ENCODE measurements at places on chromosomes 3 and 15.

- no peak for DNase-seq
- no peaks in the 10 kb centered on the region for H3K36me3 ChIP-seq
- H3K27me3 ChIP-seq = peaks cover 6% of the 10 kb centered on the region
- H3K4me1 ChIP-seq = no peaks in the 10 kb centered on the region
- no peak overlapping the region for H3K4me3 ChIP-seq
Observed at GRCh38 chr3:87305517-87305916, 29.1 kb upstream of the POU1F1 start.

- peaks cover 21% of the 10 kb centered on the region for H3K4me1 ChIP-seq
- no peak overlapping the region for H3K4me3 ChIP-seq
- H3K27me3 ChIP-seq = no peaks in the 10 kb centered on the region
- no peak overlapping the region for H3K27ac ChIP-seq
- no peak for DNase-seq
- no peaks in the 10 kb centered on the region for H3K36me3 ChIP-seq
Observed at GRCh38 chr3:59555593-59556315, 505.9 kb upstream of the CFAP20DC start.

- no peak for DNase-seq
- H3K36me3 ChIP-seq = peaks cover 19% of the 10 kb centered on the region
- H3K4me1 ChIP-seq = peaks cover 27% of the 10 kb centered on the region
- no peak overlapping the region for H3K27ac ChIP-seq
- no peak overlapping the region for H3K4me3 ChIP-seq
Observed at GRCh38 chr3:106194726-106195125, 325.9 kb upstream of the CBLB start.

DNA sequence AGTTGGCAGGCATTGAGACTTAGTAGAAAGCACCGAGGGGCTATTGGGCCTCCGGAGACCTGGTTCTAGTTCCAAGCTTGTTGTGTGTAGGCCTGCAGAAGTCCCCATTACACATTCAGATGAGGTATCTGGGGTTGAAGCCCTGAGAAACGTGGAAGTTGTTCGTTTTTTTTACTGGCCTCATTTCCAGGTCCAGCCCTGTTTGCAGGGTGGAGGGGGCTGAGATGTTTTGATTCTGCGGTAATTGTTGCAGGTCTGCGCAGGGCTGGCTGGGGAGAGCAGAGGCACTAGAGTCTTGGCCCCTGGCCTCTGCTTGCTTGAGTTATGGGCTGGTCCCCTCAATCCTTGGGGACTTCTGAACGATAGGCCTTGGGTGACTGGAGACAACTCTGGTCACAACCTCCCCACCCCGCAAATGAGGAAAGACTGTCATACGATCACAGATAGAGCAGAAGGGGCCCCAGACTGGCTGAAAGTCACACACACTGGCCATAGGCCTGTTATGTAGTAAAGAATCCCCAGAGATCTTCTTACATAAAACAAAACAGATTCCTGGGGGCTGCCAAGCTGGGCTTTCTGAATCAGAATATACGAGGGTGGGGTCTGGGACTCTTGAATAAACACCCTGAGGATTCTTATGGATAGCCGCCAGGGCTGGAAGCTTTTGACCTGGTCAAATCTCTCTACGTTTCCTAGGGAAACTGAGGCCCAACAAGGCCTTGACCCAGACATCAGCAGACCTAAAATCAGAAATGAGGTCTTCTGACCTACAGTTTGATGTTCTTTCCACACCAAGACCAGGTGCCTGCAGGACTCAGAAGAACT is 15.6 kb downstream of the KBTBD13 start:
- DNase-seq = no peak
- H3K4me1 ChIP-seq = no peaks in the 10 kb centered on the region
- H3K27ac ChIP-seq = no peak overlapping the region
- H3K4me3 ChIP-seq = no peak overlapping the region
- H3K27me3 ChIP-seq = no peaks in the 10 kb centered on the region
- no peaks in the 10 kb centered on the region for H3K36me3 ChIP-seq

DNA sequence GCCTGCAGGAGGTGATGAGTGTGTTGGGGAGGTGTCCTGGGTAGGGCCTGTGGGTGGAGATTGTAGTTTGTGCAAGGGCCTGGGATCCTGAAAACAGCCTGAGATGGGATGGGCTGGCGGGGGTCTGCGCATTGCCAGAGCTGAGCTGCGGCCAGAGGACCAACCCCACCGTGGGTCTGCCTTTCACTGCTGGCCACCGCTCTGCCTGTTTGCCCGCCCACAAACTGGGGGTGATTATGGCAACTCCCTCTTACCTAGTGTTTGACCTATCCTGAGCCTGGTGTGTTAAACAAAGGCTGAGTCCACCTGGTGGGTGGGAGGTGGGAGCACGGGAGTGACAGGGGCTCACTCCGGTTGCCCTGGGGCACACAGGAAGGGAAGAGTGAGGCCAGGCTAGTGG is 9.8 kb downstream of the ABTB1 start:
- no peak overlapping the region for H3K4me3 ChIP-seq
- H3K27ac ChIP-seq = no peak overlapping the region
- DNase-seq = no peak
- peaks cover 11% of the 10 kb centered on the region for H3K4me1 ChIP-seq
- H3K36me3 ChIP-seq = no peaks in the 10 kb centered on the region
- no peaks in the 10 kb centered on the region for H3K27me3 ChIP-seq

- DNase-seq = no peak
- H3K27me3 ChIP-seq = no peaks in the 10 kb centered on the region
- H3K4me1 ChIP-seq = no peaks in the 10 kb centered on the region
- H3K36me3 ChIP-seq = peaks cover 12% of the 10 kb centered on the region
Observed at GRCh38 chr15:36798366-36798765, 218.9 kb downstream of the CDIN1 start.

DNA sequence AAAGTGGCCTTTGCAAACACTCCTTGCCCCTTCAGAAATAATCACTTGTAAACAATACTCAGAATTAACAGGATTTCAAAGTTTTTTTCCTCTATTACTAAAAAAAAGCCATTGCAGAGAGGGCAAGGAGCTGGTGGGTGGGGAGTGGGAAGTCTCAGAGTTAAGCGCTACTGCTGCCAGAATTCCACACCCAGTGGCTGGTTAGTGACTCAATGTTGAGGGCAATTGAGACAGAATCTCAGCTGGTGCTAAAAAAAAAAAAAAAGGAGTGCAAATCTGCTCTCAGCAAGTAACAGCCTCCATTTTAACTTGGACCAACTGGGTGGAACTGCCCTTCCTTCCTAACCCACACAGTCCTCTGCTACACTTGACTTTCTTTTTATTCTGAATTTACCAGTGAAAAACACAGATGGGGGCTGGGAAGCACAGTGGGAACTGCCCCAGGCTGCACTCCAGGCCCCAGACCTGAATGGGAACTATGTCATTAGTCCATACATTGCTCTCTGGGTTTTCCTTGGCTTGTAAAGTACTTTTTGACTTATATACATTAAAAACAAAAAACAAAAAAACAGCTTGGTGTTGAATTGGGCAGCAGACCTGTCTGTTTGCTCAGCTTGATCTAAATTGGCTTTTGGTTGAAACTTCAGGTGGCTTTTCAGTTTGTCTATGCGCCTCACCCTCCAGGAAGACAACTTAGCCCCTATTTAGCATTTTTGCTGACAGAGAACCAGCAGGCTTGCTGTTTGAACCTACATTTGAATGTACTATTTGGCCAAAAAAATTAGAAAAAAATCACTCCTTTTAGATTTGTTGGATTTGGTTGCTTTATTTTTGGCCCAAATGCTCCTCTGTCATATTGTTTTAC is 357.8 kb upstream of the TBL1XR1 start:
- no peak overlapping the region for H3K27ac ChIP-seq
- peaks cover 43% of the 10 kb centered on the region for H3K4me1 ChIP-seq
- no peak overlapping the region for H3K4me3 ChIP-seq
- no peaks in the 10 kb centered on the region for H3K36me3 ChIP-seq

DNA sequence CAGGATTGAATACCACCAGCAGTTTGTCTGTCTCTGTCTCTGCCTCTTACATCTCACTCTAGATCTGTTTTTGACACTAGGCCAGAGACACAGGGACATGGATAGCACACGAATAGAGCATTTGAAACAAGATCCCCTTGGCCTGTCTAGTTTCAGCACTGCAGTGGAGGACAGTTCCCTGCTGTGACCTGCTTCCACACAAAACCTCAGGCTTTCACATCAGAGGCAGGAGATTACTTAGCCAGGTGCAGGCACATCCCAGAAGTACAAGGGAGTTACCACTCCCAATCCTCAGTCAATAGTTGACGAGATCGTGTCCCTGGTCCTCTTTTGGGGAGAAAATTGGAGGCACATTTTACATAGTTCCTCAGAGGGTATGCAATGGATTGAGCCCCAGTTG is 34.0 kb upstream of the CCK start:
- DNase-seq = peak; percentile 47
- H3K27me3 ChIP-seq = peaks cover 14% of the 10 kb centered on the region
- H3K36me3 ChIP-seq = no peaks in the 10 kb centered on the region
- H3K4me1 ChIP-seq = peaks cover 10% of the 10 kb centered on the region
- H3K27ac ChIP-seq = no peak overlapping the region

- peaks cover 10% of the 10 kb centered on the region for H3K36me3 ChIP-seq
- no peaks in the 10 kb centered on the region for H3K27me3 ChIP-seq
- H3K4me1 ChIP-seq = peaks cover 75% of the 10 kb centered on the region
- peak overlapping the region; percentile 28 for H3K4me3 ChIP-seq
- DNase-seq = peak; percentile 62
Observed at GRCh38 chr3:56862352-56863062, 60.8 kb upstream of the ARHGEF3 start.

DNA sequence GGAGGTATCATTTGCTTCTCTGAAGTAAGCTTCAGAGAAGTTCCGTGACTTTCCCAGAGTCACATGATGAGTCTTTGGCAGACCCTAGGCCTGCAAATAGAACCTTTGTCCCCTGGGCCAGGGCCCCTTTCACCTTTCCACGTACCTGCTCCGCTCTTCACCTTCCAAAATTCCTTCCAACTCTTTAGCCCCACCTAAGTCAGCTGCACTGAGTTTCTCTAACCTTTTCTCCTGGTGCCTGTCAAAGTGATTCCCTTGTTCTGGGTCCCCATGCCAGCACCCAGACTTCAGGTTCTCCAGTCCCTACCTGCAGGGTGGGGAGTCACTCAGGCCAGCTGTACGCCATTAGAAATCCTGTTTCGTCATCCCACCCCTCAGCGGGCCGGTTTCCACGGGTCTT is 12.8 kb downstream of the LYZL4 start:
- no peak for DNase-seq
- H3K27me3 ChIP-seq = peaks cover 3% of the 10 kb centered on the region
- no peak overlapping the region for H3K27ac ChIP-seq
- no peak overlapping the region for H3K4me3 ChIP-seq
- peaks cover 7% of the 10 kb centered on the region for H3K4me1 ChIP-seq

DNA sequence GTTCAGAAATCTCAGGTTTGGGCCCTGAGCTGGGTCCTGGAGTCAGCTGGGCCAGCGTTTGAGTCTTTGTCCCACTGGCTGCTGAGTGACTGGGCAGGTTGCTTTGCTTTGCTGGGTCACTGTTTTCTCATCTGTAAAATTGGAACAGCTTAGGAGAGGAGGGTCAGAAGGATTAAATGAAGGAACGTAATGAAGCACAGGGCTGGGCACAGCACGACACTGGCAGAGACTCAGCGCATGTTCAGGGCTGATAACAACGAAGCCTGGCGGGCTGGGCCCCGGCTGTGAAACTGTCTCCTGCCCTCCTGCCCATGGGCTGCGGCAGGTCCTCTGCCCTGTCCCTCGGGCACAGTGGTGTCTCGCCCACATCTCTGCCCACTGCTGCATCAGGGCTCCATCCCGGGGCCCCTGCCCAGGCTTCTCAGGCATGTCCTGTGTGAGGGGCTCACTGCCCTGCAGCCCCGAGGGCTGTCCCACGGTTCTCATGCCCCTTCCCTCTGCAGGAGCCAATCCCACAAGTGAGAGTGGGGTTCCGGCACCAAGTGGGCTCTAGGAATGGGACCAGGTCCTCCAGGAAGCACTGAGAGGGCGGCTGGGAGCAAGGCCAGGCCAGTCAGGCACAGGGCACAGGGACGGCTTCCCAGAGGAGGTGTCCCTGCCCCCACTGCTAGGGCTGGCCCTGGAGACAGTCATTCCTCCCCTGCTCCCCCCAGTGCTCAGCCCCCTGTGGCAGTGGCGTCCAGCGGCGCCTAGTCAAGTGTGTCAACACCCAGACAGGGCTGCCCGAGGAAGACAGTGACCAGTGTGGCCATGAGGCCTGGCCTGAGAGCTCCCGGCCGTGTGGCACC is 88.0 kb downstream of the TBC1D2B start:
- peaks cover 23% of the 10 kb centered on the region for H3K4me1 ChIP-seq
- DNase-seq = no peak
- peak overlapping the region; percentile 18 for H3K27ac ChIP-seq
- H3K4me3 ChIP-seq = no peak overlapping the region
- H3K36me3 ChIP-seq = no peaks in the 10 kb centered on the region
- H3K27me3 ChIP-seq = no peaks in the 10 kb centered on the region

GRCh38 chr3:194174980-194175379 is 39.0 kb downstream of the HES1 start:
- no peak overlapping the region for H3K27ac ChIP-seq
- H3K4me3 ChIP-seq = no peak overlapping the region
- H3K4me1 ChIP-seq = no peaks in the 10 kb centered on the region
- no peak for DNase-seq
- H3K27me3 ChIP-seq = peaks cover 2% of the 10 kb centered on the region

- H3K36me3 ChIP-seq = no peaks in the 10 kb centered on the region
- no peak overlapping the region for H3K27ac ChIP-seq
- H3K4me3 ChIP-seq = no peak overlapping the region
Observed at GRCh38 chr15:89668171-89668570, 11.0 kb downstream of the PLIN1 start.

- H3K27ac ChIP-seq = no peak overlapping the region
- DNase-seq = no peak
- H3K4me3 ChIP-seq = no peak overlapping the region
- H3K36me3 ChIP-seq = no peaks in the 10 kb centered on the region
Observed at GRCh38 chr15:77168141-77168540, 97.2 kb upstream of the TSPAN3 start.

DNA sequence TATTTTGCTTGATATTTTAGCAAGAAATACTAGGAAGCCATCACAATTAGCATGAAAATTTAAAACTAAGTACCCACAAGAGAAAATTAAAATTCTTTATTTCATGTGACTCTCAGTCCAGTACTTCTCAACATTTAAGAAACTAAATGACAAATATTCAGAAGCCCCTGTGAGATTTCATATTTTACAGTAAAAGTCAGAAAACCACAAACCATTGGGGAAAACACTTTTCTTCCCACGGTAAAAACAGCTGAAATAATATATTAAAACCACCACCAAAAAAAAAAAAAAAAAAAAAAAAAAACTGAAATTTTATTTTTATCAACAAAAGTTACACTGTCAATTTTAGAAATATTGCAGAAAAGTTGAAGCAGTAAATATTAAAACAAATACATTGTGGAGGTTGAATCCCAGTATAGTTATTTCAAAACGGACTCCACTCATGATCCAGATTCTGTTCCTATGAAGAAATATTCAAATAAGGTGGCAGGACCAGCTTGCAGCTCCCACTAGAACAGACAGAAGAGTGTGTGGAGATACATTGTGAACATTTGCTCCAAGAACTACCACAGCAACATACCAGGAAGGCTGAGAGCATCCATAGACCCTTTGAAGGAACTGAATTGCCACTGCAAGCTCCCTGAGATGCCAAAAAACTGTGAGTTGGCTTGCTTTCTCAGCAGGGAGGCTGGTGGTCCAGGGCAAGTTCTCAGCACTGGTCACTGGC is 308.2 kb downstream of the CTNNB1 start:
- H3K36me3 ChIP-seq = peaks cover 13% of the 10 kb centered on the region
- no peak overlapping the region for H3K27ac ChIP-seq
- no peaks in the 10 kb centered on the region for H3K27me3 ChIP-seq
- no peak for DNase-seq
- H3K4me3 ChIP-seq = no peak overlapping the region
- H3K4me1 ChIP-seq = peaks cover 6% of the 10 kb centered on the region

GRCh38 chr15:99249270-99249841 is at the start of gene TTC23:
Gene TTC23 (minus strand): TSS chr15:99249581. CDS start chr15:99228712, 20,869 bp downstream.
- H3K4me1 ChIP-seq = peaks cover 26% of the 10 kb centered on the region
- no peak within 1 kb of the TSS for H3K27ac ChIP-seq
- H3K36me3 ChIP-seq = peaks cover 7% of the 10 kb centered on the region
- H3K27me3 ChIP-seq = no peaks in the 10 kb centered on the region
- H3K4me3 ChIP-seq = no peak within 1 kb of the TSS
